ENCODE measurements at places on chromosomes 6 and 20.

GRCh38 chr6:16972535-16972934, 129.3 kb upstream of the STMND1 start:
- DNase-seq, result no peak

DNA sequence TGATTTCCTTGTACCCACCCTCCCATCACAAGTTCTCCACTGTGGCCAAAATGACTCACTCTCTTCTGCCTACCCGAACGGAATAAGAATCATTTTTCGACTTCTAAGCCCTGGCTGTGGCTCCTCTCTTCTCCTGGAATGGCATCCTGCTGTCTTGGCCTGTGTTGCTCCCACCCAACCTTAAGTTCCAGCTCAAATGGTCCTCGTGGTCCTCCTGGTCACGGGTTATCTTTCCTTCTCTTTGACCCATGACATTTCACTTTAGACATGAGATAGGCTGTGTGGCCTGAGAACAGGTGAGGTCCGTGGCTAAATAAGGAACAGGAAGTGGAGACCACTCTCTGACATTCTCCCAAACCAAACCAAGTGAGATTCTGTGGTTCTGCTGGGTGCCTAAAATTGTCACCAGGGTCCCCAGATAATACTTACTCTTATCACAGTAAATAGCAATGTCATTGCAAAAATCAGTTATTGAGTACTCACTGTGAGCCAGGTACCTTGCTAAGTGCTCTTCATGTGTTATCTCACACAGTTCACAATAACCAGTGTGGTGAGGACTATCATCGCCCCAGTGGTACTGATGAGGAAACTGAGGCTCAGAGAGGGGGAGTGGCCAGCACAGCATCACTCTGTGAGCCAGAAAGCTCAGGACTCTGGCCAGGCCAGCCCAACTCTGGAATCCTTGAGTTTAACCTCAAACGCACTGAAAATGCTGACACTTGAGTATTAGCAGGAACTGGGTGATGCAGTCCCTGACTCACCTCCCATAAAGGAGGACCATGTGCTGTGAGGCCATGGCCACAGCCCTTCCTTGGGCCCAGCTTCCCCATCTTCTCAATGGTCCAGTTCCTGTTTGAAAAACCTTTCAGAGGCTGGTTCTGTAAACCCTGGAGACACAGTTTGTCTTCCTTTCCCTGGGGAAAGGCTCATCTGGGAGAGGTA, 74.8 kb upstream of the SIRPA start:
- no peak for DNase-seq

DNA sequence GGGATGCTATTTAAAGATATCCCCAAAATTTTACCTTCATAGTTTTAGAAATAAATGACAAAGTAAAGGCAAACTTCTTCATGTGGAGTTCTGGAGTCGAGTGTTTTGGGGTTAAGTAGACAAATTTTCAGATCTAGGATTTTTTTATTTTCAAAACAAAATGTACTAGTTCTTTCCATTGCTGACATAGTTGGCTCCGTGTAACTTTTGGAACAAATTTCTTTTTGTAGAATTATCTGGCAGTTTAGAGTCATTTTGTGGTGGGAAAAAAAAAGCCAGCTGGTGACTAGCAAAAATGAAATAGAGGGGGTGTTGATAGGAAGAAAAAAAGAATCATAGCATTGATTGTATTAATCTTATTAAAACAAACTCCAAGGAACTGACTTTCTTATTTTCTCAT, 131.6 kb upstream of the TCF21 start:
- no peak for DNase-seq

DNA sequence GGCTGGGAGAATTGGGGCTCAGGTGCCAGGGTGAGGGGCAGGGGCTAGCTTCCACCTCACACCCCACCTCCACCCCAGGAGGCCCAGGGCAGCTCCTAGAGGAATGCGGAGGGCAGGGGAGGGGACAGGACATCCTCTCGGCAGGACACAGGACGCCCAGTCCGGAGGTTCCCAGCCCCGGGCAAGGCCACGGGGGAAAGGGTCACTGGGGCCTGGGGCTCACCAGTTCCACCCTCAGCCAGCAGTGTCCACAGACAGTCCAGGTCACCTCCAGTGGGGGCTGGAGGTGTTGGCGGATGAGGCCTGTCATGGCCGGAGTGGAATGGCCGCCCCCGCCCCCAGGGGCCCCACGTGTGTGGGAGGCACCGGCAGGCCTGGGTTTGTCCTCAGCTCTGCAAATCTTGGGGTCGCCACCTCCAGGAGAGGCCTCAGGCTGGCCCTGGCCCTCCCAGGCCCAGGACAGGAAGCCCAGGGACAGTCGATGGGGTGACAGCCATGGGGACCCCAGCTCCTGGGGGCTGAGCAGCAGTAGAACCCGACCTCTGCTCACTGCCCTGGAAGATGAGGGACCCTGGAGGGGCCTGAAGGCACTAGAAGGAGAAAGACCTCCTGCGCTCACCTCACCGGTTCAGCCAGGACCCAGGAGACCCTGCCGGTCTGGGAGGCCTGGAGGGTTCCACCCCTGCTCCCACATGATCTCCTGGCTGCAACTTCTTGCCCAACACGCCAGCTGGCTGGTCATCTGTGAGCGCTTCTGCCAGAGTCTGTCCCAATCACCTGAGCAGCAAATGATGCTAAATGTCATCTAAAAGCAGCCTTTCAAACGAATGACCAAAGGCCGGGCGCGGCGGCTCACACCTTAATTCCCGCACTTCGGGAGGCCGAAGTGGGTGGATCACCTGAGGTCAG, 13.0 kb upstream of the ABHD16B start:
- no peak for DNase-seq

GRCh38 chr6:170497841-170498301, 55.2 kb downstream of the PSMB1 start:
- no peak for DNase-seq

DNA sequence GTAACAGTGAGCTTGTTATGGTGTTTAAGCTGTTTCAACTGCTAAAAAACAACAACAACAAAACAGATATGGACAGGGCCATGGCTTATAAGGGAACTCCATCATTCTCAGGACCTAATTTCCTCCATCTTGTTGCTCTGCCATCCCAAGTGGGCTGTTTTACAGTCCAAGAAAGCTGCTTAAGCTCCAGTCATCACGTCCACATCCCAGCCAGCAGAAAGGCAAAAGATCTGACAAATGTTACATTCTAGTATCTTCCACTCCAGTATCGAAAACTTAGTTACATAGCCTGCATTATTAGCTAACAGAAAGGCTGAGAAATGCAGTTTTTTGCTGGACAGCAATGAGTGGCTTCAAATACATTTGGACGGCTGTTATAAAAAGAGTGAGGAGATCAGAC, 23.0 kb upstream of the TFAP2A start:
- no peak for DNase-seq

DNA sequence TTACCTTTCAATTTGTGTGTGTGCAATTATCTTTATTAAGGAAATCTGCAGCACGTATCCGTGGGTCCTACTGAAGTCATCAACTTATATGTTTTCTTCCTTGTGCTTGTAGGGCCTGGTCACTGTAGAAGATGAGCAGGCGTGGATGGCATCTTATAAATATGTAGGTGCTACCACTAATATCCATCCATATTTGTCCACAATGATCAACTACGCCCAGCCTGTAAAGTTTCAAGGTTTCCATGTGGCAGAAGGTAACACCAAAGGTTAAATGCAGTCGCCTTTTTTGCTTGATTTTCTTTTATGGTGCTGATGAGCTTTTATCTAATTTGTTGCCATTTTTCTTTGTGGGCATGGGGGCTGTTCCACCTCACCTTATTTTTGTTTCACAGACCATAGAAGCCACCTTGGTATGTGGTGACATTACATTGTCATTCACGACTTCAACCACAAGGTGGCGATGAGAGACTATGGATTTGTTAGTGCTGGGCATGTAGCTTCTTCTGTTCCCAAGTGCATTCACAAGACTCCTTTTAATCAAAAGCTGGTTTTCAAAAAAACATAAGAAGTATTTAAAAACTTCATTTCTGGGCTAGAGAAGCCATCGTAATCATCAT, 106.5 kb upstream of the LAMP5 start:
- DNase-seq, result peak; percentile 78

DNA sequence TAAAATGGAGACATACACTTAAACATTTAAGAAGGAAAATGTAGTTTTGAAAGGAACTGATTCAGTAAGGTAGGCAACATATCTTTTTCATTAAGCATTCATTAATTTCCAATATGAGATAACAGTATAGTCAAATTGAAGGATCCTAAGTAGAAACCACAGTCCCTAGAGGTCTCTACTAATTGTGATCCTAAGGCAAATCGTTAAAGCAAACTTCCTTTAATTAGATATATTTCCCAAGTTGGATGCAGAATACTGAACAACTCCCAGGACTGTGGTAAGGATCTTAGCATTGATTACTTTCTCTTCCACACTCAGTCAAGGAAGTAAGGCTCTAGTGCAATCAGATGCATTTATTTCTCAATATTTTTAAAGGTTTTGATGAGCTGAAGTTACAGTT, 604.1 kb upstream of the GJE1 start:
- no peak for DNase-seq

- DNase-seq, result no peak
These were observed 8.5 kb downstream of the HLA-DMB start for GRCh38 chr6:32932132-32932868.

GRCh38 chr6:146972546-146972945, 231.7 kb upstream of the STXBP5 start:
- DNase-seq, result no peak

DNA sequence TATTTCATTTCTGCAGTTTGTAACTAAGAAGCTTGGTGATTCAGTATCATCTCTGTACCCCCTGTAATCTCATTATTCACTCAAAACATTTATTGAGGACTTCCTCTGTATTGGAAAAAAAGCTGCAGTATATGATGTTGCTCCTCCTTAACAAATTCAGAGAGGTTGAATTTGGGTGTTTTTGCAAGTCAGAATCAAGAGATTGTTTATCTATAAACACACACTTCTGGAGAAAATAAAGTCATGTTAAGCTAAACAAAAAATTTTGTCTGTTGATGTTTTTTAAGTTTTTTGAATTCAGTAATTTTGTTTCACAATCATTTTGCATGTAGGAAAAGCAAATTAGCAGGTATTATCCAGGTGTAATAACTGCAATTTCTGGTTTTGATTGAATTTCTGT, 11.4 kb upstream of the RHAG start:
- no peak for DNase-seq

DNA sequence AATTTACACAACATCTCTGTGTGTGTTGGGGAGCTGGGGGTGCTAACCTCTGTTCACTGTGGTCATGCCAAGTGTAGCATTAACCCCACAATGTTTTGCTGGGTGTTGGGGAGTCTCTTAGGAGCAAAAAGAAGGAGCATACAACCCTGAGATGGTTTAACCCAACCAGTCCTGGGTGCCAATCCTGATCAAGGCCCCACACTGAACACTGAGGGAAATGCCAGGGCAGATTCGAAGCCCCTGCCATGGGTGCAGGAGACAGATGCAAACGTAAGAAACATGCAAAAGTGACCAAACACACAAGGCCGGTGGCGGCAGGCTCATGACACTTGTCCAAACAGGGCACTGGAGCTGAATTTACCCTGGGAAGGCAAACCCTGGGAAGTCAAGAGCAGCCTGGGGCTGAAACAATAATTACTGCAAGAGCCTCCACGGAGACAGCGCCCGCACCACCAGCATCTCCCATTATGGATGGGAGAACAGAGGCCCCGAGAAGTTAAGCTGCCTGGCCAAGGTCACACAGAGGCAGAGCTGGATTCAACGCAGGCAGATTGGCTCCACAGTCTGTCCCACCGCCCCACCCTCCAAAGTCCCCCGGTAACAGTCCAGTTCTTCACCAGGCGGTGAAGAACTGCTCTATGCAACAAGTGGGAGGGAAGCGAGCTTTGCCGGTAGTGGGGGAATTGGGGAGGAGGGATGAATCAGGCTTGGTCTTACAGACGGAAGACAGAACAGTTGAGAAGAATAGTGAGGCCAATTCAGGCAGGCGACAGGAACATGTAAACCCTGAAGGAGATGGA, 8.5 kb downstream of the ACSS1 start:
- DNase-seq, result no peak

DNA sequence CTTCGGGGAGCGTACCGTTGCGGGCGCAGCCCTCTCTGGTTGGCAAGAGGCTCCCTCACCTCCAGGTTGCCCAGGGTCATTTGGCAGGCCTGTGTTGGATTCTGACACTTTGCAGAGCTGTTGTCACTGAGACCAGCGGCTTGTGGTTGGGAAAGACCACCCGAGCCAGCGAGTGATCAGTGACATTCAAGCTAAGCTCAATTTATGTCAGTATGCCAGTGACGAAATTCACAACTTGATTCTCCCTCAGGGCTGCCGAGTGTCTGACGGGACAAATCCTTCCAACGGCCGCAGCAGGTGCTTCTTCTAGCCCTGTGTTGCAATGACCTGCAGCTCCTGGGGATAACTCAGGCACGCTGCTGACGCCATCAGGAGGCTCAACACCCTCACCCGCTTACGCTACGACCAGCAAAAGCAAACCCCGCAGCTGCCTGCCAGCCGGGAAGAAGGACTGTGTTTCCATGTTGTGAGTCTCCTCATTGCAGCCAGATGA, 16.9 kb upstream of the SLC22A2 start:
- DNase-seq, result no peak

- no peak for DNase-seq
These were observed 137.6 kb downstream of the RNGTT start for GRCh38 chr6:88825856-88826255.

GRCh38 chr6:2971420-2972218, at the start of gene SERPINB6:
SERPINB6 (minus strand) TSS chr6:2971567; CDS start chr6:2959332, 12,235 bp downstream.
- DNase-seq, result peak; percentile 58

Measured in common myeloid progenitor, CD34-positive (primary cell).